GM23338 (cell line): ENCODE measurements at places on chromosomes 6 and 20.
A peak's percentile ranks its signal among the peaks of the same experiment; 100 is the strongest.

- DNase-seq = no peak
These were observed 25.8 kb upstream of the ARMC2 start for GRCh38 chr6:108822401-108822800.

DNA sequence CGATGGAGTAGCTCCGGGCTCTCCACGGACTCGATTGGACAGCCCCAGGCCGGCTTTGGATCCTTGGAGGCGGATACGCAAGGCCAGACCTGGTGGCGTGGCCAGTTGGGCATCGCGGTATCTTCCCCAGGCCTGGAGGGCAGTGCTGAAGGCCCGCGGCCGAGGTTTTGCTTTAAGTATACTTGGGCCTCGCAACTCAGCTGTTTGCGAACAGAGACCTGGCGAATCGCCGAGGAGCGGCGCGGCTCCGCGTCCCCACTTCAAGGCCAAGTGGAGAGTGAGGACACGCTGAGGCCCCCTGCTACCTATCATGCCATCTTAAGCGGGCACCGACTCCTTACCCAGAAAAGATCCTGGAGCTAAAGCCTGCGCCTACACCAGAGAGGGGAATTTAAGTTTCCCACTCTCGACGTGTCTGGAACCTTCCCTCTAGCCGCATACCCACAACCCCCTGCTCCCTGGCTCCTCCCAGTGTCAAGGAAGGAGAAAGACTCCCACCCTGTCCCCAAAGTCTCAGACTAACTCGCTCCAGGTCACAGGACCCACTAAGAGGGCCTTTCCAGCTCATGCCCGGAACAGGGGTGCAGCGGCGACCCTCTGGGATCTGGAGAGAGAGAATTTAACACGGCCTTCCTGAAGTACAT lies 4.1 kb downstream of the LINC00237 start:
- DNase-seq = peak; percentile 73

DNA sequence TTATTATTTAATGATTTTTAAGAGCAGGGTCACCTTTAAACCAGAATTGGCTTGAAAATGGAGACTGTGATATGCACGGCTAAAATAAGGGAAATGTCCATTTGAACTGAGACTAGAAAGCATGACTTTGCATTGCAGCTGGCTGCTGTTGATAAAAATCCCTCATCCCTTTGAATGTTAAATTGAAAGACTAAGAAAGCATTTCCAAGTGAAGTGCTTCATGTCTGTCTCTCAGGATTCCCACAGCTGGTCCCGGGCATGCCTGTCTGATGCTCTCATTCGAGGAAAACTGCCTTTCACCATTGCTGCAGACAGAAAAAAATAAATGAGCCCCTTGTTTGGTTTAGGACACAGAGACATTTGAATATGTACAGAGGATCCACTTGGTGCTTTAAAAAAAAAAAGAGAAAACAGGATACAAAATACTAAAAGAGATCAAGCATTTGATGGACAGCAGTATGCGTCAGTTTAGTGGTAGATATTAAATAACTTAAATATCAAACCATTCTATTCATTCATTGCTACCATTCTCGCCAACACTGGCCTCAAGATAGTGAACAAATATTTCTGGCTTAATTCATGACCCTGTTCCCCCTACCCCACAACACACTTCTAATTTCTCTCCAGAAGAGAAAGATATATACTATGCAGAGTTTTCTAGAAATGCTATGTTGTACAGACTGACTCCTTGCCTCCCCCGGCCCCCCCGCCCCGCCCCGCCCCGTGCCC lies 55.0 kb downstream of the TBC1D7 start:
- no peak for DNase-seq

GRCh38 chr6:2162079-2162445 lies 83.3 kb downstream of the GMDS start:
- DNase-seq = no peak

- DNase-seq = no peak
These were observed 52.6 kb downstream of the CD83 start for GRCh38 chr6:14170128-14170527.

- no peak for DNase-seq
These were observed 127.0 kb downstream of the PACRG start for GRCh38 chr6:162854734-162855191.

- peak; percentile 81 for DNase-seq
These were observed 8.5 kb downstream of the GRIK2 start for GRCh38 chr6:101401792-101402621.

DNA sequence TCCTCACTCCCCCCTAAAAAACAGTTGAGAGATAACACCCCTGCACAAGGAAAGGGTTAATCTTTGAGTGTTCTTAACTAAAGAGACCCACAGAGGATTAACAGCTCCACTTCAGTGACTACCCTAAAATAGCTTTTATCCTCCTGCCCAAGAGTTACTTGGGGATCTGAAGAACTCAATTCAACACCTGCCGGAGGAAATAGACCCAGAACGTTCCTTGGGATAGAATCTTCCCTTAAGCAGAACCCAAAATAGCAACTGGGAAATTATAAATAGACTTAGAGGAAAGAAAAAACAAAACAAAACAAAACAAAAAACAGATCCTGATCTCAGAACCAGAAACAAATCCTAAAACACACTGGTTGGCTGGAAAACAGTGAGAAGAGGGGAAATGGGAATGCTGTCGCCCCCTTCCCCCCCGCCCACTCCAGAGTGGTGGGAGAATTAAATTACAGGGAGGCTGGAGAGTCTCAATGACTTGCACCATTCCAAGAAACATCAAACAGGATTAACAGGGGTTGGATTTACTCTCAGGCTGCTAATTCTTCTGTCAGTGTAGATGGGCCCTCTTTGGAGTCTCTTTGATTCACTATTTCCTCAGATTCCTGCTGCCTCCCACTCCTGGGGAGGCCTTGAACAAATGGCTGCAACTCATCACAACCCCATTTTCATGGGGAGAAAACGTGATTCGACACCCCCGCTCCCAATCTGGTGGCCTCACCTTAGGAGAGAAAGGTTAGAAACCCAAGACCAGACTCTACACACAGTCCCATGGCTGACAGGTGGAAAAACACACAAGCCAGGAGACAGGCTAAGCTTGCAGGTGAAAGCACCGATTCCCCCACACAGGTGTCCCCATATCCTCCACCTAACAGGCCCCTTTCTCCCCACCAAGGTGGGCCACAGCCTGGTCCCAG lies 1.4 kb downstream of the PLAGL2 start:
- no peak for DNase-seq

DNA sequence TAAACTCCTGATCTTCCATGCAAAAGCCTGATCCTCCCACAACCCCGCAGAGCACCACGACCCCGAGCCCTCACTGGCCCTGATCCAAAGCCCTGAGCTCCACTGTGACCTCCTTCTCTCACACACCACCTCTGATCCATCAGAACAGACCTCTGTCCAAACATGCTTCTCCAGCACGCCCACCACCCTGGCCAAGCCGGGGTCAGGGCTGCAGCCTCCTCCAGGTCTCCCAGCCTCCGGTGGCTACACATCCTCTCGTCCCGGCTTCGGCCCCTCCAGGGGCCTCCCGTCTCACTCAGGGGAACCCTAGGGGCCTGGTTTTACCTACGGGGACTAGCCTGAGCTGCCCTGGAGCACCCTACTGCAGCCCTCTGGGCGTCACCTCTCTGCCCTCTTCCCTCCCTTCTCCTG lies 49.1 kb downstream of the FOXF2 start:
- DNase-seq = peak; percentile 8

DNA sequence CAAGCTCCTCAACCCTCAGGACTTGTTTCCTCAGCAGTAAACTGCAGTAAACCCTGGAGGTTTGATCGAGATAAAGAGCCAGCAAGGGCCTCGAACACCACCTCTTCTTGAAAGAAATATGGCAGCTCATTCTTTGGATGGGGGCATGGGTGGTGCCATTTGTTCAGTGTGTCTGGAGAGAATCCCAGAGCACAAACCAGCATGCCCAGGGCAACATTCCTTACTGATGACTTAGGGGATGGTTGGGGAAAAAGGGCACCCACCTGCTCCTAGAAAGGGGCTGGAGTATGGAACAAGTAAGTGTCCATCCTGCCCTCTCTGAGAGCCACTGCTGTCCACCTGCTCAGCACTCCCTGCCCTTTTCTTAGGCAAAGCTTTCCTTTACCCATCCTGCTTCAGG lies 31.3 kb upstream of the ZFAND3 start:
- no peak for DNase-seq

DNA sequence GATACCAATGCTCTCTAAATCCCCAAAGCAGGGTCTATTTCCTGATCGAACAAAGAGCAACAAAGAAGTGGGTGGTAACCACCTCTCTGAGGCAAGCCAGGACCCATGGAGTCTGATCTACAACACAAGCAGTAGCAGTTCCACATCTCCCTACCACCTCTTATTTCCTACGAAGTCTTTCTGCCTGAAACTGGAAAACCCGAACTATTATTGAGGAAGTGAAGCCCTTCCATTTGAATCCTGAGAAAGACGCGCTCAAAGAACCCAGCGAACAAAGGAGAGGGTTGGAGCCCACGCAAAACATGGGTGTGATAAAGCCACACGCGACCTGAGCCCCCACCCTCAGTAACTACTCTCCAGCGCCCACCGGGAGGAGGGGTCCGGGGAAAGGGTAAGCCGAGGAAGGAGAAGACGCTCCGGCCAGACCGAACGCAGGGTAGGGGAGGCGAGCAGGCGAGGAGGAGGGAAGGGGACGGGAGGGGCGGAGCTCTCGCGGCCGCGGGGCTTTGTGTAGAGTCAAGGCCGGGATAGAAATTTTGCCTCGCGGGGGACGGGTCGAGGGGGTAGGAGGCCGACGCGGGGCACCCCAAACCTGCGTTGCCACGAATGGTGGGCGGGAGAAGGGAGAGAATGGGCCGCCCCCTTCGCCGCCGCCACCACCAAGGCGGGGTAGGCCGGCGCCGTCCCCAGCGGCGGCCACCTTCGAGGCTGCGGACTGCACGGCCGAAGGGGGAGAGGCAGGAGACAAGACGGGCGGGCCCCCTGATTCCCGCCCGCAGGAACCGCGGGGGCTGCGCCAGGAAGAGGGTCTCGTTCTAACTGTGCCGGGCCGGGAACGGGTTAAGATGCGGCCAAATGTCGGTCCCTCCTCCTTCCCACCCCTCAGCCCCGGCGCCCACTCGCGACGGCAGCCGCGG lies 802 bp downstream of the HDAC2 start:
- DNase-seq = peak; percentile 73

DNA sequence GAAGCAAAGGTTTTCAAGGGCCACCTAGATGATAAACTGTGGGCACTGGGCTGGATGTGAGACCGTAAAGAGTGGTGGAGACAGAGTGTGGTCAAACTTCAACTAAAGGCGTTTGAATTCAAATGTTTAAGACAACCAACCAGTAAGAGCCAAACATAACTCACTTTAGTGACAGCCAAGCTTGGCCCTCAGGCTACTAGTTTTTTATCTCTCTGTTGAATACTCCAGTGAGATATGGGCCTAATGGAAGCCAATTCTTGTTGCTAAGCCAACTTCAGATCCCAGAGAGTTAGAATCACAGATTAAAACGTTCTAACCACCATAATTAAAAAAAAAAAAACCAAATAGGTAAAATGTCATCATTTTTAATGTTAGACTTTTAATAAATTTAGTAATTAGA lies 57.3 kb downstream of the TRMT6 start:
- DNase-seq = no peak

GRCh38 chr6:5610640-5611039 lies 349.3 kb downstream of the FARS2 start:
- DNase-seq = no peak

DNA sequence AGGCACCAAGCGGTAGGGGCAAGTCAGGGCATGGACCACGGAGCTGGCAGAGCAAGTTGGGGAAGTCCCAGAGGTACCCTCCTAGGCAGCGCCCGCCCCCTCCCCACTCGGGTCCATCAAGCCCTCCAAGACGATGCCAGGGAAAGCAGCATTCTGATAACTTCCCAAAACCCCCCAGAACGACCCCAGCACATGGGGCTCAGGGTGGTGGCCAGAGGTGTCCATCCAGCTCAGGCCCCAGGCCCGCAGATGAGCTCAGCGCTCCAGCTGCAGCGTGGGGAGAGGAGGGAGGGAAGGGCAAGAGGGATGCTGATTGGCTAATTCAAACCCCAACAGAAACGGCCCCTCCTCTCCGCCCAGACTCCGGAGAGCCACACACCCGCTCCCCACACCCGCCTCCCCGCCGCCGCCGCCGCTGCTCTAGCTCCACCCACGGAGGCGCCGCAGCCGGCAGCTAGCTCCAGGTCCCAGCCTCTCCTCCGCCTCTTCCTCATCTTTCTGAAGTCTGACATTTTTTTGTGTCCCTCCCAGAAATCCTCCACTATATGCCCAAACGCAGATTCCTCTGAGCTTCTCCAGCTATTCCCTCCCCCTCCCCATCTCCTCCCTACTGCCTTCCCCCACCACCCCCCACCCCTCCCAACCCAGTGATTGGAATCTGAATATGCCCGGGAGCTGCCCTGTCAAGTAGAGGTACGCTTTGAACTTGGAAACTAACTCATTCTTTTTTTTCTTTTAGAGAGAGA lies 40.3 kb upstream of the TLDC2 start:
- DNase-seq = peak; percentile 97

GRCh38 chr6:7773322-7773721 lies 47.4 kb downstream of the BMP6 start:
- DNase-seq = no peak

DNA sequence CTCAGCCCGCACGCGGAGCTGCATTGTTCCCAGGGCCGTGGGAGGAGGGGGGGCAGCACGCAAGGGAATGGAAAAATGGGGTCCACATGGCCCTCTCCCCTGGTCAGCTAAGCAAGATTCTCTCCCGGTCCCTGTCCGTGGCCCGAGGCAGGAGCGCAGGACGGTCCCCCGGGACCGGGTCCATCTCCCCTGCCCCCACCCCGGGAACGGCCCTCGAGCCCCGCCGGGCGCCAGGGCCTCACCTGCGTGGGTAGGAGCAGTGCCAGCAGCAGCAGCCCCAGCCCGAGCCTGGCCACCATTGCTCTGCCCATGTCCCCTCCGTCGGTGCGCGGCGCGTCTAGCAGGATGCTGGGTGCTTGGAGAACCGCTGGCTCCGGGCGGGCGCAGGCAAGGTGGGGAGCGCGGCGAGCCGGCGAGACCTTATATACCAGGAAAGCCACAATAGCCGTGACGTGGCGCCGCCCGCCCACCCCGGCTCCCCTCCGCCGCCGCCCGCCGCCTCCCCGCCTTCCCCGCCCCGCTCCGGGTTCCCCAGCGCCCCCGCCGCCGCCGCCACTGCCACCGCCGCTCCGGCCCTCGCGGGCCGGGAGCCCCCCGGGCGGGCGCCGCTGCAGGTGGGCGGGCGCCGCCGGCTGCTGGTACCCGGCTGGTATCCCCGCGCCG lies at the start of gene CD24:
Gene CD24, minus strand, starts transcription at position 394 of the 663 bp plus-strand sequence. Its CDS starts 83 bp downstream, at position 311.
- DNase-seq = peak; percentile 81

DNA sequence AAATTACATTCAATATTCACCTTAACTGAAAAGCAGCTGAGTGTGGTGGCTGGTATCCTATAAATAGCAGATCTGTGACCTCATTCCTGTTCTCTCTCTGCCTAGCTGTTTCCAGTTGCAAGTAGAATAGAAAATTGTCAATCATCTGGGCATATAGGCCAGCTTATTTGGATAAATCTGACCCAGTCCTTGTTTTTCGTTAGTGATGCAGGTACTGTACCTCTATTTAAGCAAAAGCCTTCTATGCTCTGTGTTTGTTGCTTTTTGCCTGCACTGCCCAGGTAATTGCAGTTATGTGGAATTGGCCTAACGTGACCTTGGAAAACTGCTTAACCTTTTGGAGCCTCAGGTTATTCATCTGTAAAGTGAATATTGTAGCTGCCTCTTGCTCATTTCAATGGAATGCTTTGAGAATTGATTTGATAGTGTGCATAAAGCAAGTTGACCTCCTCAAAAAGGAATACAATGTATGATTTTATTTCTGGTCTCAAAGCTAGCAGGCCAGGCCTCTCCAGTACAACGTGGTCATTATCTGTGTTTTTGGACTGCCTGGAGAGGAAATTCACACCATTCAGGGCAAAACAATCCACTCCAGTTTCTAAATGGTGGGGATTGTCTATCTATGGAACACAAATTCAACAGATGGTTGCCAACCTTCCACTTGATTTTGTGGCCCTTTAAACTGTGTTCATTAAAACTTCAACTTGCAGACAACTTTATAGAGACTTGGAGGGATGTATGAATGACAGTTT lies 508.7 kb upstream of the CITED2 start:
- DNase-seq = no peak
